CD4-positive, alpha-beta T cell treated with Interleukin-12 subunit alpha and Interleukin-12 subunit beta, for 1 hour (primary cell): ENCODE measurements at places on chromosomes 12 and 14.

GRCh38 chr14:64541261-64541971 is 875 bp downstream of the HSPA2 start:
- peak; percentile 17 for DNase-seq

- no peak for DNase-seq
Observed at GRCh38 chr14:88961214-88961613, 136.8 kb downstream of the TTC8 start.

- DNase-seq, result no peak
Observed at GRCh38 chr12:47634127-47634526, 71.7 kb downstream of the RPAP3 start.

GRCh38 chr12:47280543-47281300 is 201.0 kb upstream of the AMIGO2 start:
- no peak for DNase-seq

- no peak for DNase-seq
Observed at GRCh38 chr14:36006623-36007022, 169.9 kb downstream of the PTCSC3 start.

GRCh38 chr14:75736845-75737485 is 75.9 kb downstream of the TTLL5 start:
- no peak for DNase-seq

DNA sequence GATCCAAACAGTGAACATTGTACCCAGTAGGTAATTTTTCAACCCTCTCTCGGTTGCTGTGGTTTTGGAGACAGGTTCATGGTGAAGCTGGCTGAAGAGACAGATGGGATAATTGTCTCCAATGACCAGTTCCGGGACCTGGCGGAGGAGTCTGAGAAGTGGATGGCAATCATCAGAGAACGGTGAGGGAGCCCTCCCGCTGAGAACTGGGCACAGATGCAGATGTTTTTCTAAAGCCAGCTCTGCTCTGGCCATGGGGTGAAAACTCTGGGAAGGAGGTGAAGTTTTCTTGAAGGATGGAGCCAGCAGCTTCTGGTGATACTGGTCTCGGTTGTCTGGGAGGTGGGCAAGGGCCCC is 6.2 kb downstream of the KHNYN start:
- no peak for DNase-seq

- no peak for DNase-seq
Observed at GRCh38 chr12:117417004-117417403, 55.6 kb upstream of the NOS1 start.

DNA sequence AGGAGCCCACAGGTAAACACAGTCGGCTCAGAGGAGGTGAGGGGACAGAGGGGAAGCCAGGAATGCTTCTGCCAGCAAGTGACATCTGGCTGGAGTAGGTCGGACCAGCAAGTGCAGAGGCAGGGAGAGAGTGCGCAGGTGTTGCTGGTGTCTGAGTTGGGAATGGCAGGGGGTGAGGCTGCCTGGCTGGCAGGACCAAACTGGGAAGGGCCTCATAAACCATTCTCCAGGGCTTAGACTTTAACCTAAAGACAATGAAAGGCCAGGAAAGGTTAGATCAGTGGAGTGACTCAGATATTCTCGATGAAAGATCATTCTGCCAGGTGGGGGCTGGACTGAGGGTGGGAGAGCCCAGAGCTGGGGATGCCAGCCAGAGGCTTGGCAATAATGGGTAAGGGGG is 66.4 kb downstream of the ITPK1 start:
- no peak for DNase-seq

GRCh38 chr12:125389061-125389697 is 323.9 kb downstream of the AACS start:
- DNase-seq, result no peak

GRCh38 chr12:46148327-46149078 is 120.3 kb downstream of the SLC38A1 start:
- no peak for DNase-seq

GRCh38 chr14:95229749-95230148 is 72.4 kb upstream of the DICER1 start:
- no peak for DNase-seq

DNA sequence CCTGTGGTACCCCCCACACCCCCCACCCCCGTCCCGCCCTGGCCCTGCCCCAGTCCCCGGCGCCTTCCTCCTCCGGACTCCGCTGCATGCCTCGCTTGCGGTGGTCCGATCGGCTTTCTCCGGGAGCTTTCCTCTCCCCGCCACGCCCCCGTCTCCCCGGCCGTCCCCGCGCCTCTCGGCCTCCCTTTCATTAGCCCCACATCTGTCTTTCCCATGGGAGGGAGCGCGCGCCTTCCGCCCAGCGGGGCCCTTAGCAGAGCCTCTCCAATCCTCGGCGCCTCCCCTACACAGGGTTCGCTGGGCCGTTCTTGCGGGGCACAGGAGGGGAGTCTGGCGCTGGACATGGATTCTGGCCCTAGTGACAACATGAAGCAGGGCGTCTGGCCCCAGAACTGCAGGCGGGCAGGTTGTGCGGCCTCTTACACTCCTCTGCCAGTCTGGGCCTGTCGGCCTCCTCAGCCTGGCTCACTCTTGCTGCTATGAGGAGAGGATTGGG is 1.5 kb upstream of the EFS start:
- no peak for DNase-seq

DNA sequence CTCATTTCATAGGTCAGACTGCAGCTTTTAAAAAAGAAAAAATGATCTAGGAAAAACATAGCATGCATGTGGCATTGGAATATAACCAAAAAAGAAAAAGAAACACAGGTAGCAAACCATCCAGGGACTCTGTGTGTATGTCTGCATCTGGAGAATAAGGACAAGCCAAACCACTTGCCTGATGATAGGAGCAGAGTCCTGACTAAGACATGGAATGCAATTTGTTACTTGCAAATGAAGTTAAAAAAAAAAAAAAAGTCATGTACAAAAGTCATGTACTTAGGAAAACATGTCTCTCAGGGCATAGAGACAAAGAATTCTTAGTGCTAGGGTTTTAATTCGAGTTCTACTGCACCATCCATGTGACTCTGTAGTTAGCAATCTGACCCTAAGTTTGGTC is 15.9 kb downstream of the TSPAN11 start:
- DNase-seq, result no peak

GRCh38 chr14:55964821-55965220 is 153.4 kb upstream of the PELI2 start:
- DNase-seq, result no peak

DNA sequence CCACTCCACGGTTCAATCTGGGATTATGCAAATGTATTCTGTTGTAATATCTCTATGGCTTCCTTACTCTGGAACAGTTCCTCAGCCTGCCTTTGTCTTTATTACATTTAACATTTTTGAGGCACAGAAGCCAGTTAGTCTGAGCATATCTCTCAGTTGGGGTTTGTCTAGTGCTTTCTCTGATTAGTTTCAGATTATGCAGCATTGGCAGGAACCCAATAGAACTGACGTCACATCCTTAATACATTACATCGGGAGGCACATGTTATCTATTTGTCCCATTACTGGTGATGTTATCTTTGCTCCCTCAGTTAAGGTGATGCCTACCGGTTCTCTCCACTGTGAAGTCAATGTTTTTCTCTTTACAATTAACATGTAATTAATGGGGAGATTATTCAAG is 62.4 kb downstream of the PPM1A start:
- DNase-seq, result no peak

DNA sequence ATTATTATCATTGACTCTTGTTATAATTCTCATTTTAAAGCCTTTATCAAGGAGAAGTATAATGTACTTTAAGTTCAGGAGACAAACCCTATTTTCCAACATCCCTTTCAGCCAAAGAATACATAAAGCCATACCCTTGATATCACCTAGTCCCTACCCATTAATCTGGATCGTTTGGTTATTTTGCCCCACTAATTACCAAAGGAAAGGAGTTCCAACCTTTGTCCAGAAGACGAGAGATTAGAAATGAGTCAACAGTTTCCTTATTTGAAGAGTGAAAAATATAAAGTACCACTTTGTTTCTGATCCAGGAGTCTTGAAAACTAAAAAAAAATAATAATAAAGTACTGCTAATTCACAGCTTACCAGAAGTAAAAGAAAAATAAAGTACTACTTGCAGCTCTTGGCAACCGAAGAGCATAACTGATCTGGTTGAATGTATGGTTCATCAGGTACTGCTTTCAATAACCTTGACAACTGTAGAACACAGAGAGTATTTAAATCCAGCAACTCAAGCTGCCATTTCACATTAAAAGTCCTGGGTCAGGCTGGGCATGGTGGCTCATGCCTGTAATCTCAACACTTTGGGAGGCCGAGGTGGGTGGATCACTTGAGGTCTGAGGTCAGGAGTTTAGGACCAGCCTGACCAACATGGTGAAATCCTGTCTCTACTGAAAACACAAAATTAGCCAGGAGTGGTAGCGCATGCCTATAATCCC is 33.7 kb downstream of the LIMA1 start:
- DNase-seq, result no peak

DNA sequence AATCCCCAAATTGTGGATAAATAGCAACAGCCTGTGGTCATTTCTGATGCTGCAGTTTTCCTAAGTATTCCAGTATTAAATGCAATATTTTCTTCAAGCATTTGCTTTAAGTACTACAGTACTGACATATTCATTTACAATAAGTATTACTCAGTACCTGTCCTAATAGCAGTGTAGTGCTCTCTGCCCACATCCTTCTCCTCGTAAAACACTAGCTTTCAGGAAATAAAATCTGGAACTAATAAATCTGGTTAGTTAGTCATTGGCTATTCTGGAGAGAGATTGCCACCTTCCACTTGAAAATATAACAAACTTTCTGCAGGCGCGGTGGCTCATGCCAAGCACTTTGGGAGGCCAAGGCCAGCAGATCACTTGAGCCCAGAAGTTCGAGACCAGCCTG is 441.5 kb downstream of the PRKD1 start:
- no peak for DNase-seq

DNA sequence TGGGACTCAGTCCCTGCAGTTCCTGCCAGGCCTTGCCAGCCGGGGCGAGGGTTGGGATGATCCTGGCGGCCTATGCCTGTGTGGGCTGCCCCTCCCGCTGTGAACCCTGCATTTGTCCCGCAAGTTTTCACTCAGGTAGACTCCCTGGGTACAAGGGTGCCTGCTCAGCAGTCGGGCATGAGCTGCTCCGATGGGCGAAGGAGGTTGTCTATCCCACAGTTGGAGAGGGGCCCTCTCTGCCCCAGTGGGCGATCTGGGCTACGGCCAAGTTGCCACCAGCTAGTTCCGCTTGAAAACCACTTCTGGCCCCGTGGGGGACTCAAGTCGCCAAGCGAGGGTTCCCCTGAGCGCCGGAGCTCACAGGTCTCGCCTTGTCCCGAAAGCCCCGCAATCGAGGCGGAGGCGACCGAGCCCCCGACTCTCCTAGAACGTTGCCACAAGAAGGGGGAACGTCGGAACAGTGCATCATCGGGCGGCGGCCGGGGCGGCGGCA is 365 bp upstream of the TPI1 start:
- no peak for DNase-seq

GRCh38 chr14:101605836-101606235 is 44.5 kb downstream of the DIO3 start:
- no peak for DNase-seq

DNA sequence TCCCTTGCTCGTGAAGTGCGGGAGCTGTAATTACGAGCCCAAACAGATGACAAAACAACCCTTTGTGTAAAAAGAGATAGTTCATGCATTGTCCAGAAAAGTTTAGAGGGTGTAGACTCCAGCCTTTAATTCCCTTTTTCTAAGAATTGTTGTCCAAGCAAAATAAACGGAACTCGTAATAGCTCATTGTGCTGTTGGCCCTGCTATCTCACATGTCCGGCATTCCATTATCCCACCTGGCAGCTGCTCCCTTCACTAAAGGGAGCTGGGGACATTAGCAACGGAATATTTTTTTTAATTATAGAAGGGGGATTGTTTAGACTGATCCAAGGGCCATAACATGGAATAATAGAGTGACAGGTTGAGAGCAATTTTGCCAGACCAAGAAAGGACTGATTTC is 277.5 kb upstream of the TBX3 start:
- DNase-seq, result no peak

GRCh38 chr14:53350429-53350828 is 197.3 kb upstream of the DDHD1 start:
- DNase-seq, result no peak

DNA sequence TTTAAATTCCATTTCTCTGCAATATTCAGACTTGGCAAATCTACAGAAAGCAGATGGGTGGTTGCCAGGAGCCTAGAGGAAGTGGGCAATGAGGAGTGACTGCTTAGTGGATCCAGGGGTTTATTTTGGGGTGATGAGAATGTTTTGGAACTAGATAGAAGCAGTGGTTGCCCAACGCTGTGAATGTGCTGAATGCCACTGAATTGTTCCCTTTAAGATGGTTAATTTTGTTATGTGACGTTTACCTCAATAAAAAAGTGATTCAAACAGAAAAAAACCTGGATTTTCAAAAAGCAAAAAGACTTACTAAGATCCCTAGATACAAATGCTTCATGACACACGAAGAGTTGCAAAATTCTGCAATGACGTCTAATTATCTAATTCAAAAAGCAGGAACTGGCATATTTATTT is 34.2 kb downstream of the DAO start:
- no peak for DNase-seq

GRCh38 chr12:133202493-133203343 is 21.4 kb downstream of the ZNF268 start:
- no peak for DNase-seq

- no peak for DNase-seq
Observed at GRCh38 chr12:49277466-49277865, 12.6 kb downstream of the TUBA1C start.

DNA sequence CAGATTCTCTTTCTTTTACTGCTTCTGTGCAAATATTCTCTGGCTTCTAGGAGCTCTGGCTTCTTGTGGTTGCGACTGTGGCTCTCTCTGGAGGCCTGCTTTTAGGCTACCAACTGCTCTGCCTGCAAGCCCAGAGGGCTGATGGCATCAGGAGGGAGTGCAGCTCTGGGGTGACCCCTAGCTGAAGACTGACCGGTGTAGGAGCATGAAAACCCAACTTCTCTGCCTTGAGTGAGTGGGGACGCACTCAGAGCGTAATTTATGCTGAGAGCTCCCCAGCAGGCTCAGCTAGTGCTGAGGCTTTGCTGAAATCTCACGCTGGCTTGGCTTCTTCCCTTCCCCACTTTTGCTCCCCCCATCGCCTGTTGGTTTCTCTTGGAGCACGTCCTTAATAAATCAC is 29.9 kb upstream of the RBM19 start:
- no peak for DNase-seq

GRCh38 chr14:43729143-43729542 is 777.9 kb downstream of the FSCB start:
- no peak for DNase-seq

DNA sequence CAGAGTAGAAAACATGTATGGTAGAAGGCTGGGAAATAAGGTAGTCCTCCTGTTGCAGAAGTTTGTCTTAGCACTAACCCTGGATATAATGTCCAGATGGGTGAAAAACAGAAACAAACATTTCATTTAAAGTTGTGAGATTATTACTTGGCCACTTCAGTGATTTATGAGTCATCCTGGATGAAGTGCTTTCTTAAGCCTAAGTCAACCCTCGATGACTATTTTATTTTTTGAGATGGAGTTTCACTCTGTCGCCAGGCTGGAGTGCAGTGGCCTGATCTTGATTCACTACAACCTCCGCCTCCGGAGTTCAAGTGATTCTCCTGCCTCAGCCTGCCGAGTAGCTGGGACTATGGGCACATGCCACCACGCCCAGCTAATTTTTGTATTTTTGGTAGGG is 10.2 kb downstream of the DLST start:
- DNase-seq, result no peak

GRCh38 chr14:99735189-99736135 is 51.4 kb downstream of the CYP46A1 start:
- no peak for DNase-seq
